Daoy (cell line): ENCODE measurements at places on chromosomes 3 and 15. TPM values are rescaled to one million over a fixed set of nuclear protein-coding genes. Genes with fewer than 3 reads are reported as not detected.

DNA sequence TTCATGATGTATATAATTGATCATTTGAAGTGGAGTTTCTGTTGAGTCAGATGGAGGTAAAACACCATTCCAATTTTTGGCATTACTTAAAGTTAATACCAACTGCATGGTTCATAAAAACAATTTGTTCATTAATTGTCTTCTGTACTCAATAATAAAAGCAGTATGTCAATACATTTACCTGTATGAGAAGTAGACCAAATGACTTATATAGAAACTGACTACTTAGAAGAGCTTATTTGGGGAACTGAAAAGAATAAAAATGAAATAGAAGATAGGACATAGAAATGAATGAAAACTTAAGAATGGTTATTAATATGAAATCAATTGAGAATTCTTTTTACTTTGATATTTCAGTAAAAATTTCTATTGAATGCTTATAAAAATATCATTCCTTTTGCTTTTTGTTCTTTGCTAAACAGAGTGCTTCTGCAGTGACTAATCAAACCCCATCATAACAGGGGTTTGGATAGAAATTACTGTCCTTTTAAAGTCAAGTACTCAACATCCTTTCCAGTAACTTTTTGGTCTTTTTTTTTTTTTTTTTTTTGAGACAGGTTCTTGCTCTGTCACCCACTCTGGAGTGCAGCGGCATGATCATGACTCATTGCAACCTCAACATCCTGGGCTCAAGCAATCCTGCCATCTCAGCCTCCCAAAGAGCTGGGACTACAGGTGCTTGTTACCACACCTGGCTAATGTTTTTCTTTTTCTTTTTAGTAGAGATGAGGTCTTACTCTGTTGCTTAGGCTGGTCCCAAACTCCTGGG, 6.5 kb upstream of the CRYBG3 start:
- peak; percentile 40 for DNase-seq

- no peak for DNase-seq
Observed at GRCh38 chr3:115693868-115694267, 70.6 kb downstream of the GAP43 start.

- DNase-seq = no peak
Observed at GRCh38 chr3:43838877-43839276, 148.1 kb downstream of the ABHD5 start.

The NR2E3 gene
- total RNA-seq = not detected in 2 replicates

GRCh38 chr3:167969548-167969947, 126.2 kb downstream of the GOLIM4 start:
- DNase-seq = no peak

GRCh38 chr15:67076147-67076843, 10.9 kb downstream of the SMAD3 start:
- DNase-seq = peak; percentile 93

- no peak for DNase-seq
Observed at GRCh38 chr3:122627301-122627700, 49.9 kb downstream of the PARP15 start.
